Stimulated activated CD4-positive, alpha-beta T cell treated with anti-CD3 and anti-CD28 coated beads, Interleukin-15, amount 100 ng/mL, for 48 hours (primary cell): ENCODE measurements at places on chromosomes 3 and 15.

GRCh38 chr3:122774564-122774963, 19.1 kb downstream of the HSPBAP1 start:
- no peak for DNase-seq

DNA sequence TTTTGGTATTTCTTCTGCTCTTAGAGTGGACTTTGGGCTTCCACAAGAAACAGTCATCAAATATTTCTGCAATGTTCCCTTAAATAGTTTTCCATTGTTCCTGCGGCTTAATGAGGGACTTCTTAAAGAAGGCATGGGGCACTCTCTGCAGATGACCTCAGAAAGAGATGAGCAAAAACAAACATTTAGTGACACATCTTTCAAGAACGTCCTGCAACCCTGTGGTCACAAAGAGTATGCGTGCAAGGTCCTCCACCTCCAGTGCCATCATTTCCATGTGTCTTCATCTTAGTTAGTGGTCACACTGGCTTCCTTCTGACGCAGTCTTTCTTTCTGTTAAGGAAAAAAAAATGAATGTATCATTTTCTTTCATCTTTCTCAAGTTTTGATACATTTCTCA, 56.2 kb downstream of the GREM1 start:
- DNase-seq: no peak

DNA sequence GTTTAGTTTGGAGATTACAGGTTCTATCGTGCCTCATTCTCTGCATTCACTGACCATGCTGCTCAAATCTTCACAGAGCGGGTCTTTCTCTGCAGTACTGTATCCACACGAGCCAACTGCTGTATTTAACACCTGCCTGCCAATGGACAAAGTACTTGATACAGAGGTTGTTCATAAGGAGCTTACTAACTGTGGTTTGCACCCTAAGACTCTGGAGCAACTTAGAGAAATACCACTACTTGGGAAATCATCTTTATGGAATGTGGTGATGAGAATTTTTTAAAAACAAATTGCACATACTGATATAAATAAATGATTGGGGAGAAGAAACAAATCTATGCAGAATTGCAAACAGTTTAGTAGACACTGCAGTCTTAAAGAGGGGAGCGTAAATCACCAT, 90.0 kb downstream of the PPP2R3A start:
- no peak for DNase-seq

DNA sequence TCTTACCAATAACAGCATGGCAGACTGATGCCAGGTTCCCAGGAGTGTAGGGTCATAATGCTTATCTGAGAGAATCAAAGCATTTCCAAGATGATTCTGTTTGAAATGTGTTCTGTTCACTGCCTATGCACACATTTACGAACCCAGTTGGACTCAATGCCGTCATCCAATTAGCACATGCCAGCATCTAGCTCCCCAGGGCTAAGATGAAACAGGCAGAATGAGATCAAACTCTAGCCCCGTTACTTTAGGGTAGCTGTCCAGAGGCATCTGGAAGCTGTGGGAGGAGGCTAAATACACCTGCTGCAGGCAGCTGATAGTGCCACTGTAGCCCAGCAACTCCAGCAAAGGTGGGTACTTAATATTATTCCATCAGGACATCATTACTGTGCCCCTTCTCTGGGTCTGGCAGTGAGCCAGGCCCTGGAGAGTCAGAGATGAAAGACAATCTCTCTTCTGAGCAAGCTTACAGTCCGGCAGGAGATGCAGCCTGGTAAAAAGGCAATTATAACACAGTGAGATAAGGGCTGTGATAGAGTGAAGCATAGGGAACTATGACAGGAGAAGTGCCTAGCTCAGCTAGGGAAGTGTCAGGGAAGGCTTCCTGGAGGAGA, 156.4 kb upstream of the PPP2R3A start:
- DNase-seq: no peak

GRCh38 chr3:189304465-189305351, 132.9 kb downstream of the TPRG1 start:
- no peak for DNase-seq

GRCh38 chr3:21484057-21484827, 266.8 kb downstream of the ZNF385D start:
- DNase-seq: no peak

DNA sequence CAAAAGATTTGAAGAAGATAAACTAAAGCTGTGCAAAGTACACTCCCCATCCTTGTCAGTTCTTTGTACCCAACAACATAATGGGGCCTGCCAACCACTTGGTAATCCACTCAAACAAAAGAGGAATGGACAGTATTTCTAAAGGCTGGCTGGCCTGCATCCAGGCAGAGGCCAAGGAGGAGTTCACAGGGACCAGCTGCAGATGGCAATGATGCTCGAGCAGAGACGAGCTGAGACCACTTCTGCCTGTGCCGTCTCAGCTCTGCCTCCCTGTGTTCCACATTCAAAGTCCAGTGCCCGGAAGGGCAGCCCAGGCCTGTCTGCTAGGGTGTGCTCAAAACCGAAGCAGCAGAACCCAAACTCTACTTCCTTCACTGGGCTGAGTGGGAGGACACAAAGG, 14.3 kb downstream of the CXCR6 start:
- DNase-seq: no peak

GRCh38 chr3:105572501-105572900, 205.8 kb downstream of the ALCAM start:
- DNase-seq: no peak

DNA sequence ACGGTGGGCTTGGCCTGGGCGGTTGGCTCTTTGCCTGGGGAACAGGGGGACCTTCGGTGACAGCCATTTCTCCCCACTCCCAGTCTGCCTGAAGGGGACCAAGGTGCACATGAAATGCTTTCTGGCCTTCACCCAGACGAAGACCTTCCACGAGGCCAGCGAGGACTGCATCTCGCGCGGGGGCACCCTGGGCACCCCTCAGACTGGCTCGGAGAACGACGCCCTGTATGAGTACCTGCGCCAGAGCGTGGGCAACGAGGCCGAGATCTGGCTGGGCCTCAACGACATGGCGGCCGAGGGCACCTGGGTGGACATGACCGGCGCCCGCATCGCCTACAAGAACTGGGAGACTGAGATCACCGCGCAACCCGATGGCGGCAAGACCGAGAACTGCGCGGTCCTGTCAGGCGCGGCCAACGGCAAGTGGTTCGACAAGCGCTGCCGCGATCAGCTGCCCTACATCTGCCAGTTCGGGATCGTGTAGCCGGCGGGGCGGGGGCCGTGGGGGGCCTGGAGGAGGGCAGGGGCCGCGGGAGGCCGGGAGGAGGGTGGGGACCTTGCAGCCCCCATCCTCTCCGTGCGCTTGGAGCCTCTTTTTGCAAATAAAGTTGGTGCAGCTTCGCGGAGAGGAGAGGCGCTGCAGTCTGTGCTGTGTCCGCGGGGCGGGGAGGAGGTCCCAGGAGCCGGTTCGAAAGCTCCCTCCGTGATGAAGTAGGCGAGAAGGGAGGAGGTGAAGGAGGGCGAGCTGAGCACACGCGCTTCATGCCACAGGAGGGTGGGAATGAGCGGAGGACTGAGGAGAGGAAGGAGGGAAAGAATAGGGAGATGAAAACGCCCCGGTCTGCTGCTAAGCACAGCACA, 9.6 kb downstream of the CLEC3B start:
- DNase-seq: no peak

GRCh38 chr3:114005481-114005880, 50.8 kb downstream of the CCDC191 start:
- DNase-seq: no peak

DNA sequence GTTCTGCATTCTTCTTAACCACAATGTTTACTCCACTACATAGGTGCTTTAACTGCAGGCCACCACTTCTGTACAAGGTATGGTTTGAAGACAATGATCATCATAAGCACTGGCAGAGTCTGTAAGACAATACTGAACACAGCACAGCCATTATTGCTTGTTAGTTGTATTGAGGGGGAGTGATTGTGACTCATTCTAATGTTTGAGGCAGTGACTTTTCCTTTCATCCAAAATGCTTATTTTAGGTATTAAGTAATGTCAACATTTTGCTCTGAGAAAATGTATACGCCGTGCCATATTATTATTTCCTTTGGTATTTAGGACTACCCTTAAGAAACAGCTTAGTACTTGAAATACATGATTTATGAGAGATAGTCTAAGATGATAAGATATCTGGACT, 618.2 kb upstream of the ZNF717 start:
- no peak for DNase-seq

GRCh38 chr3:71376911-71377310, 206.6 kb downstream of the FOXP1 start:
- no peak for DNase-seq

GRCh38 chr15:81002009-81002330, 1.2 kb downstream of the TLNRD1 start:
- no peak for DNase-seq

GRCh38 chr3:188819939-188820338, 351.8 kb upstream of the TPRG1 start:
- no peak for DNase-seq

DNA sequence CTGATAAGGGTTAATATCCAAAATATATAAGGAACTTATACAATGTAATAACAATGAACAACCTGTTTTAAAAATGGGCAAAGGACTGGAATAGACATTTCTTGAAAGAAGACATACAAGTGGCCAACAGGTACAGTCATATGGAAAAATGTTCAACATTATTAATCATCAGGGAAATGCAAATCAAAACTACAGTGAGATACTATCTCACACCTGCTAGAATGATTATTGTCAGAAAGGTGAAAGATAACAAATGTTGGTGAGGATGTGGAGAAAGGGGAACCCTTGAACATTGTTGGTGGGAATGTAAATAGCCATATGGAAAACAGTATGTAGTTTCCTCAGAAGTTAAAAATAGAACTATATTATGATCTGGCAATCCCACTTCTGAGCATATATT, 20.4 kb downstream of the GOLM2 start:
- no peak for DNase-seq

- DNase-seq: no peak
These were observed at the start of gene ALG1L2 for GRCh38 chr3:130081351-130081881. Gene ALG1L2 (plus strand): TSS chr3:130081831. CDS start chr3:130082017, 186 bp downstream.

DNA sequence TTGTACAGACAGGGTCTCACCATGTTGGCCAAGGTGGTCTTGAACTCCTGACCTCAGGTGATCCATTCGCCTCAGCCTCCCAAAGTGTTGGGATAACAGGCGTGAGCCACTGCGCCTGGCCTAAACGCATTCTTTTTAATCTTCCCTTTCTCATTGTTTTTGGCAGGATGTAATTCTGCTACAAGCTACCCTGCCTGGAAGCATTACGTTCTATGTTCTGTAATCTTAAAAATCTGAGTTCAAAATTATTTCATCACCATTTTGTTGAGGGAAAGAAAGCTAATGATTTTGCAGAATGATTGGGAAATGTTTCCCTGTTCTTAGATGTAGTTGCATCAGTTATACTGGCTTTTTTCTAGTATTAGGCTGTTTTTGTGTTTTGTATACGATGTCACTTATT, 71.5 kb downstream of the RGMA start:
- no peak for DNase-seq
